ENCODE measurements at places on chromosomes 6 and 20.
A peak's percentile ranks its signal among the peaks of the same experiment; 100 is the strongest.

DNA sequence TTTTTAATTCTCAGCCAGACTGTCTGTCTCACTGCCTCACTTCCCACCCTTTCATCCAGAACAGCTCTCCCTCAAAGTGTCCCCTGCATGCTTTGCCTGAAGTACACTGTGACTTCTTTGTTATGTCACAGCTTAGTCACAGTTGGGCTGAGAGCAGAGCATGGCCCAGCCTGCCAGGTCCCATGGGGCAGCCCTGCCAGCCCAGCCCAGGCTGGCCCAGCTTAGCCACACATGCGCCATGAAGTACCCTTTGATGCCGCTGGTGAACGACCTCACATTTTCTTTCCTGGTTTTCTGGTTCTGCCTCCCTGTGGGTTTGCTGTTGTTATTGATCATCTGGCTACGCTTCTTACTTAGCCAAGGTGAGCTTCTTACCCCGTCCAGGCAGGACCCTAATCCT, at the start of gene ADIG:
ADIG (plus strand) TSS at position 185 of the 400 bp plus-strand sequence; CDS start at position 239, 54 bp downstream.
- DNase-seq = no peak

DNA sequence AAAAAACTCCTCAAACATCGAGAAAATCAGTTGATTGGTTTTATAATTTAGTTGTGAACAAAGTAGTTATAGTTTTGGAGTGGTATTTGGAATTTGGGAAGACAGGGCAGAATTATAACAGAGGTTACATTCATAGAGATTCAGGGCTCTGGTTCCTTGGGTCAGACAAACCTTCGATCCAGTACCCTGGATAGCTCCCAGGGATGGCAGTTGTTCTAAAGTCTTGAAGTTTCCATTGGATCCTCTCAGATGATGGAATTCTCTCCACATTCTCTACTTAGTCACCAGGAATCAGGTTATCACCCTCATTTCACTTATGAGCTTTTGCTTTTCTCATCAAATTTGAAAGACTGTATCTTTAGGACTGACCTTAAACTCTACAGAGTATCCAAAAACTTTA, 285.1 kb downstream of the CENPW start:
- peak; percentile 58 for DNase-seq

GRCh38 chr6:33492093-33492492, 37.7 kb downstream of the ZBTB9 start:
- DNase-seq = no peak

- DNase-seq = no peak
These were observed 533.7 kb downstream of the DOK5 start for GRCh38 chr20:55009066-55009465.

DNA sequence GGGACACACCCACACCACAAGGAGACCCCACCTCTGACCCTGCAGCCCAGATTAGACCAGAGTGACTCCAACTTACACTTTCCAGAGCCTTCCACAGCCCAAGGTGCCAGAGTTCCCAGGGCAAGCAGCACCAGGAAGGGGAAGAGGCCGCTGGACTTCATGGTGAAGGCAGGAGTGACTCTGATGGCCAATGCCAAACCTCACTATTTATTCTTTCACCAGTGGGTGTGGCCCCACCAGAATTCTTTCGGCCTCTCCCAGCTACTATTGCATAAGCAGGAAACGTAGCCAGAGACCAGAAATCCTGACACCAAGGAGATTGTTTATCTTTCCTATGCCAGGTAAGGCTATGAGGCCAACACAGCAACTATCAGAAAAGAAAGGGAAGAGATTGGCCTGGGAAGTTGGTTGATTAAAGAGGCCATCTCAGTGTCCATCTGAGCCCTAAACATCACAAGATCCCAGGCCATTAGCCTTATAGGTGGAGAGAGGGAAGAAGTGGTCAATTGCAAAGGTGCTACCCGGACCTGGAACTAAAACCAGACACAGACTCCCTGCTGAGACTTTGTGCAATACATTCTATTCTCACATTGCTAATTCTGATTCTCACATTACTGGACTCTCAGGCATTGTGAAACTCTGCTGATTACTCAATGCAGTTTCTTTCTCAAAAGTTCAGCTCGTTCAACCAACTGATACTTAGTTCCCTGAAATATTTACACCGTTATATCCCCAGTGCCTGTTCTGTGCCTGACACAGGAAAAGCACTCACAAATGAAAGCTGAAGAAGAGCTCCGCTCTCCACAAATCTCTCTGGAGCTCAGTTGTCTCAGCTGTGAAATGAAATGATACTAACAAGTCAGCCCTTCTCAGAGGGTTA, at the start of gene SLPI:
SLPI (minus strand) TSS at position 182 of the 880 bp plus-strand sequence; CDS start at position 161, 21 bp downstream.
- DNase-seq = peak; percentile 66

- peak; percentile 77 for DNase-seq
These were observed 304.7 kb downstream of the SOX4 start for GRCh38 chr6:21898107-21898796.

DNA sequence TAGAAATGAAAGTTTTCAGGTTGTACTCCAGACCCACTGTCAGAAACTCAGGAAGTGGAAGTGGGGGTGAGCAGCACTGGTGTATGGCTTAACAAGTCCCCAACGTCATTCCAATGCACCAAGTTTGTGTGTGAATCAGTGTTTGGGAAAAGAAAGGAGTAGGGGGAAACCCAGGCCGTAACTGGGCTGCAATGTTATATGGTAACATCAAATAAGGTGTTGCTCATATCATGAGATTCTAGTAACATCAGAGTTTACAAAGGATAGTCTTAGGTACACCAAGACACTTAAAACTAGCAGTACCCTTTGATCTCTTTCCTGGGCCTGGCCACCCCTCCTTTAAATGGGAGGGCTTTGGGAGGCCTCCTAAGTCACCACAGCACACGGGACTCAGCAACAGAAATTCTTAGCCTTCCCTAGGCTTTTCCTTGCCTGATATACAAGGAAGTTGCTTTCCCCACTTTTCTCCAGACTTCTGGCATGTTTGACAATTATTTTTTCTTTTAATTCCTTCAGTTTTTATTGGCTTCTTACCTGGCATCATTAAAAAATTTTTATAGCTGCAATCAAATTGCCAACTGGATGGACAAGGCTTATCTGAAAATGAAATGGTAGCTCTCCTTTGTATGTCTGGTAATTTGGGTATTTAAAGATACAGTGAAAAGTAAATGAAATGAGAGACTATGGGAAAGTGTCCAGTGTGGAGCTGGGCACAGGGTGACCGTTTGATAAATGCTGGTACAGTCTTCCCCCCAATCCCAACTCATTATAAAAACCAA, 15.1 kb downstream of the E2F3 start:
- no peak for DNase-seq

DNA sequence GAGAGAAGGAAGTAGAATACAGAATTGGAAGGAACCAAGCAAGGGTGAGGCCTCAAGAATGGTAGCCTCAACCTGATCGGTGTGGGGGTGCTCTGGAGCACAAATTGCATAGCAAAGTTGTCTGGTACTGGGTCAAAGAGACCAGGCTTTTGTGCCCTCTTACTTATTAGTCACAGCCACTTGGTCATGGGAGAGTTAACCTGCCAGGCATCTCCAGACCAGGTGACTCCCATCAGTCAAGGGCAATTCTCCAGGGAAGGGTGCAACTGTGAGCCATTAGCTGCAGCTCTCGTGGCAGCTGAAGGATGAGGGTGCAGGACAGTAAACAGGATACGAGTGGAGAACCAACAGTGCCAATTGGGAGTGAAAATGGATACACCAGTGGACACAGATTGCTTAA, 47.7 kb upstream of the PLCB4 start:
- no peak for DNase-seq

DNA sequence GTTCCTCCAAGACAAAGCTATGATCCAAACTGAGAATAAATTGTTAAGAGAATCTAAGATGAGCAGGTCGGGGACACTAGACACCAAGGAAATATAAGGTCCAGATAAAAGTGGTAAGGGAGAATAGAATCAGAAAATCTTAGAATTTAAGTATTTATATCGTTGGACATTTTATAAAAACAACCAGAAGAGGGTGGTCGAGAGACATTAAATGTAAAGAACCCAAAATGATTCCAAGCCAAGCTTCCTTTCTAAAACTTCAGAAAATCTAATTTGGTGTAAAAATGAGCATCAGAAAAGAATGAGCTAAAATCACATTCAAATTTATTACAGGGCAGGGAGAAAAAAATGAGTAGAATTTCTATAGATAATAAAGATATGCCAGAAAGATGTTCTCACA, 97.8 kb upstream of the OGFRL1 start:
- DNase-seq = peak; percentile 58

DNA sequence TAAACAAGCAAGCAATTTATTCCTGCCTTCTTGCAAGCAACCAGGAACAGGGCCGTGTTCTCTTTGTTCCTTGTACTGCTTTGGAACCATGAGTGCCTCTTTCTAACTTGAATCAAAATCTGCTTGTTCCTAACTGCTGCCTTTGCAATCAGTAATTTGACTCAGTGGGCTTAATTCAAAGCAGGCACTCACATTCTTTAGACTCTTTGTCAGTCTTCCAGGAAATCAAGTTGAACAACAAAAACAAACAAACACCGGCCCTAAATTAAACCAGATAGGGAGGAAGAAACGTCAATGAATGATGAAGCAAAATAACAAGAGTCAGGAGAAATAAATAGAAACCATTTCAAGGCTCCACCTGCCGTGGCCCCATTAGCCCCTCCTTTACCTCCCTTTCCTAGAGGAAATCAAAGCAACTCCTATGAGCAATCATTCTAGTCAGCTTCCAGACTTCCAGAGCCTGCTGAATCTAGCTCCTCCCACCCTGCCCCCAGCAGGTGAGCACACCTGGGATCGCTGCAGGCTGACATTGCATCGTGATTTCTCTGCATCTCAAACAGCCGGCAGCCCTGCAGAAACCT, 582.2 kb upstream of the FLRT3 start:
- peak; percentile 39 for DNase-seq

DNA sequence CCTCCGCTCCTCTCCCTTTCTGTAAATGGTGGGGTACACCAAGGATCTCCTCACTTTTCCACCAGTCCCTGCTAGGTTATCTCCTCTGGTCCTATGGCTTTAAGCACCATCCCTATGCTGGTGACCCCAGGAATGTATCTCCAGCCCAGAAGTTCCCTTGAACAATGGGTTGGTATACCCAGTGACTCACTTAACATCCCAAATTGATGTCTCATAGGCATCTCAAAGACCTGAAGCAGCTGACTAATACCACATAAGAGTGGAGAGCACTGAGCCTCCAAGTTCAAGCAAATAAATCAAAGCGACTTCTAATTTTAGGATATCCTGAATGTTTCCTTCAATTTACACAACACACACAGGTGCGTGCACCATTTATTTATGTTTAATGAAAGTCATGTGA, 48.3 kb downstream of the ADGRF1 start:
- peak; percentile 78 for DNase-seq

DNA sequence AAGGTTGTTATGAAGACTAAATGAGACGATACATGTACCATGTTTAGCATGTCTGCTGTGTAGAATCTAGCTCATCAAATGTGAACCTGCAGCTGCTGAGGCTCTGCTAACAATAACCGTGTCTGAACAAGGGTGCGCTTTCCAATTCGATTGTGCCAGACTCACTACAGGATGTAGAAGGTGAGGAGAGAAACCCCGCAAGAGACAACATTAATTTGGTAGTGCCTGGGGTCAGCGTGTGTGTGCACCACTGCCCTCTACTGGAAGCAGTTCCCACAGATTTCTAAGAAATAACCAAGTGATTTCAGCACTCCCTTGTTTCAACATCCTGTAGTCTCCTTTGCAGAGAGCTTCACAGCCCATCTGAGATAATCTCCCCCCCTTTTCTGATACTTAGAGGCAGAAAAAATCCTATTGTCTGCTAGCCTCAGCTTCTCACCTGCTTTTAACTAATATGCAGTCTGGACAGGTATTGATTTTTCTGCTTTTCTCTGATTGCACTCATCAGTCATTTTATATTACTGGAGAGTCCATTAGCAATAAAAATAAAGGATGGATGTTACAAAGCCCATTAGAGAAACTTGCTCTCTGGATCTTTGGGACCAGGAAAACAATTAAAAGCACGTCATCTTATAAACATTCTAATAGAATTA, 96.7 kb upstream of the BACH2 start:
- DNase-seq = peak; percentile 75

- DNase-seq = peak; percentile 48
These were observed 292.3 kb upstream of the RNF217 start for GRCh38 chr6:124669713-124670480.

DNA sequence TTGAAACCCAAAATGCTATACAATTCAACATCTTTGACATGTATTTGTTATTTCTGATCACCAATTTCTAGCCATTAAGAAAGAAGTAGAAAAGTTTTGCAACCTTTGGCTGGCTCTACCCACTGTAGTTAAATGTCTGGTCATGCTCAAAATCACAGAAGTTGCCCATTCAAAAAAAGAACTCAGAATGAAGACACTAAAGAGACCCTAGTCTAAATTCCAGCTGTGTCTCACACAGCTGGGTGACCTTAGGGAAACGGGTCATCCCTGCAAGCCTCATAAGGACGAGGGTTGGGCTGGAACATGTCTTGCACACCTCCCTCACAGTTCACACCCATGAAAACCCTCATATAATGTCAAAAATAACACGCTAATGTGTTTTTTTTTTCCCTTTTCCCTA, 10.3 kb downstream of the FOXQ1 start:
- DNase-seq = no peak

DNA sequence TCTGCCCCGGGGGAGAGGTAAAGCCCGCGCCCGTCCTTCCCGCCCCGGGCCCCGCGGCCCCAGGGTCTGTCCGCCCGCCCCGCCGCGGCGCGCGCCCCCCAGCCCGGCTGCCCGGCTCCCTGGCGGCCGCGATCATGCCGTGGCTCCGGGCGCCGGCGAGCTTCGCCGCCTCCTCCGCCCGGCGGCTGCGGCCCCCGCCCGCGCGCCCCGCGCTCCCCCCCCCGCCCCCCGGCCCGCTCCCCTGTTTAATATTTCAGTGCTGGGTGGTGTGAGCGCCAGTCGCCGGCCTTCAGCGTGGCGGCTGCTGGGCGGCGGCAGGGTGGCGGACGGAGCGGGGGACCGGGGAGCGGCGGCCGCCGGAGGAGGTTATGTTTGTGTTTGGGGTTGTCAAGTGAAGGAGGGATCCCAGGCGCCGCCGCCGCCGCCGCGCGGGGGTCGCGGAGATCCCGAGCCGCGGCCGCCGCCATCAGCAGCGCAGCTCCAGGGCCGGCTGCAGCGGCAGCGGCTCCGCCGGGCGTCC, at the start of gene HIVEP1:
HIVEP1 (plus strand) TSS at position 275 of the 520 bp plus-strand sequence. CDS start 3,317 bp downstream, outside the sequence.
- DNase-seq = no peak

GRCh38 chr20:57245997-57246396, 20.4 kb downstream of the BMP7 start:
- DNase-seq = no peak

GRCh38 chr20:5313916-5314315, 2.8 kb downstream of the PROKR2 start:
- DNase-seq = no peak

- no peak for DNase-seq
These were observed 54.1 kb upstream of the BEND6 start for GRCh38 chr6:56900784-56901183.

DNA sequence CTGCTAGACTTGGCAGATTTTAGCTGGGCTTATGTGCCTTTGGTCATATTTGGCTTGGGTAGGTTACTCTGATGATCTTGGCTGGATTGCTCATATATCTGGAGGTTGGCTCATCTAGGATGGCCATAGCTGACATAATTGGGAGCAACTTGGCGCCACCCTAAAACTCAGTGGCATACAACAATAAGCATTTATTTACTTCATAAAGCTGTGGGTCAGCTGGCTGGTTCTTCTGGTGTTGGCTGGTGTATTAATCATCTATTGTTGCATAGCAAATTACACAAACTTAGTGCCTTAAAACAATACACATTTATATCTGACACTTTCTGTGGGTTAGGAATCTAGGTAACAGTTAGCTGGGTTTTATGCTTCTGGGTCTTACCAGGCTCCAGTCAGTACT, 297.3 kb upstream of the JAG1 start:
- no peak for DNase-seq
